Stimulated activated CD8-positive, alpha-beta memory T cell treated with anti-CD3 and anti-CD28 coated beads, Interleukin-7, amount 100 ng/mL, for 4 hours (primary cell): ENCODE measurements at places on chromosomes 6 and 20.
A peak's percentile ranks its signal among the peaks of the same experiment; 100 is the strongest.

DNA sequence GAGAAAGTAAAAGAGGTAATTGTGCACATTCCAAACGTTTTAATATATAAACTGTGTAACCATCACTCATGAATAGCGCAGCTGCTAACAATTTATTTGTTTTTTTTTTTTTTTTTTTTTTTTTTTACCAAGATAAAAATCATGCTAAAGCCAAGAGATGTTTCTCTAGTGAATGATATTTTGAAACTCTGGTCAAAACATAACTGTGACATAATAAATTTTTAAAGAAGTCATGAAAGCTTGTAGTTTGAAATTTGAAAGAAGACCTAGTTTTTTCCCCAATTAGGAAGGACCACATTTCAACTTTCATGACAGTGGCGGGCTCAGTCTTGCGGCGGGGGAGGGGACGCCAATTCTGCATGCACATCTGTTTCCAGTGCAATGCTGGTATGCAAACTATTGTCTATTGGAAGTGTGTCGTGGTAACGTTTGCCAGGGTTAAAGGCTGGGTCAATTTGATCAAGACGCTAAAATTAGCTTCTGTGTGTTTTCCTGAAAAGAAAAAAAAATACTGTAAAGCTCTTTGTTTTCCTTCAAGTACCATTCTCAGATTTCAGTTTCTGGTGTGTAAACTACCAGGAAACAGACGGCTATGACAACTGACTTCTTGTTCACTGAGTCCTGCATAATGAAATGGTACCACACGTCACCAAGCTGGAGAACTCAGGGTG is 211.9 kb downstream of the FOXC1 start:
- DNase-seq: no peak

DNA sequence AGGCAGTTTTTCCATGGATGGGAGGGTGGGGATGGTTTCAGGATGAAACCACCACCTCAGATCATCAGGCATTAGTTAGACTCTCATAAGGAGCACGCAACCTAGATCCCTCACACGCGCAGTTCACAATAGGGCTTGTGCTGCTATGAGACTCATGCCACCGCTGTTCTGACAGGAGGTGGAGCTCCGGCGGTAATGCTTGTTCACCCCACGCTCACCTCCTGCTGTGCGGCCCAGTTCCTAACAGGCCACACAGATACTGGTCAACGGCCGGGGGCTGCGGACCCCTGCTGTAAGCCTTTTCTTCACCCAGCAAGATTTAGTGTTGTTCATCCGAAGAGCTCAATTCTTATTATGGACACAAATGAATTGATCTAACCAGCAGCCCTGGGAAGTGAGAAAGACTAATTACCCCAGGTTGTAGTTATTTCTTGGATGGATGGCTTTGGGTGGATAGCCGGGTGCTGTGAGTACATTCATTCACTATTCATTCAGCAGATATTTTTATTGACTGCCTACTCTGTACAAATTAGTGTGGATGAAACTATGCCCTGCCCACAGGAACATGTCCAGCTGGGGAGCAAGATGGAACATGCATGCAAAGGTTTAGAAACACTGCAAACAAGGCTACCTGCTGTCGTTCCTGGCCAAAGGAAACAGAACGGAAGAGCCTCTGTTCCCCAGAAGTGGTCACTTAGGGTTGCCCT is 57.2 kb downstream of the RIOK1 start:
- DNase-seq: no peak

- DNase-seq: no peak
Measured at GRCh38 chr6:41663568-41663967, 25.3 kb downstream of the MDFI start.

GRCh38 chr20:12605751-12606150 is 403.0 kb upstream of the SPTLC3 start:
- no peak for DNase-seq

DNA sequence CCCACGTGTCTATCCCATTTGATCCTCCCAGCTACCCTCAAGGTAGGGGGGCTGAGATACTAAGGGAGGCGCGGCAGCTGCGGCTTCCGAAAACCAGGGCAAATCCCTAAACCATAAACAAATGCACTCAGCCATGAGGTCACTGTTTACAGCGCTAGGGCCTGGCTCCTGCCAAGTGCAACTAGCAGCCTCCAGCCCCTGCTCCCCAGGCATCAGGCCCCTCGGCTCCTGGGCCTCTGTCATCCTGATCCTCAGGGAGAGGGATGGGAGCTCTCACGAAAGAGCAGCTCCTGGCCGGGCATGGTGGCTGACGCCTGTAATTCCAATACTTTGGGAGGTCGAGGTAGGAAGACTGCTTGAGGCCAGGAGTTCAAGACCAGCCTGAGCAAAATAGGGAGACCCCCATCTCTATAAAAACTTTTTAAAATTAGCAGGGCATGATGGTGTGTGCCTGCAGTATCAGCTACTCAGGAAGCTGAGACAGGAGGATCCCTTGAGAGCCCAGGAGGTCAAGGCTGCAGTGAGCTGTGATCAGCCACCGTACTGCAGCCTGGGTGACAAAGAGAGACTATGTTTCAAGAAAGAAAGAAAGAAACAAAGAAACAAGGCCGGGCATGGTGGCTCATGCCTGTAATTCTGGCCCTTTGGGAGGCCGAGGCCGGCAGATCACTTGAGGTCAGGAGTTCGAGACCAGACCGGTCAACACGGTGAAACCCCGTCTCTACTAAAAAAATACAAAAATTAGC is 42.5 kb upstream of the TLDC2 start:
- no peak for DNase-seq

- no peak for DNase-seq
Measured at GRCh38 chr20:8242827-8243724, 111.0 kb downstream of the PLCB1 start.

GRCh38 chr6:91573826-91574416 is 987.0 kb upstream of the MAP3K7 start:
- no peak for DNase-seq

DNA sequence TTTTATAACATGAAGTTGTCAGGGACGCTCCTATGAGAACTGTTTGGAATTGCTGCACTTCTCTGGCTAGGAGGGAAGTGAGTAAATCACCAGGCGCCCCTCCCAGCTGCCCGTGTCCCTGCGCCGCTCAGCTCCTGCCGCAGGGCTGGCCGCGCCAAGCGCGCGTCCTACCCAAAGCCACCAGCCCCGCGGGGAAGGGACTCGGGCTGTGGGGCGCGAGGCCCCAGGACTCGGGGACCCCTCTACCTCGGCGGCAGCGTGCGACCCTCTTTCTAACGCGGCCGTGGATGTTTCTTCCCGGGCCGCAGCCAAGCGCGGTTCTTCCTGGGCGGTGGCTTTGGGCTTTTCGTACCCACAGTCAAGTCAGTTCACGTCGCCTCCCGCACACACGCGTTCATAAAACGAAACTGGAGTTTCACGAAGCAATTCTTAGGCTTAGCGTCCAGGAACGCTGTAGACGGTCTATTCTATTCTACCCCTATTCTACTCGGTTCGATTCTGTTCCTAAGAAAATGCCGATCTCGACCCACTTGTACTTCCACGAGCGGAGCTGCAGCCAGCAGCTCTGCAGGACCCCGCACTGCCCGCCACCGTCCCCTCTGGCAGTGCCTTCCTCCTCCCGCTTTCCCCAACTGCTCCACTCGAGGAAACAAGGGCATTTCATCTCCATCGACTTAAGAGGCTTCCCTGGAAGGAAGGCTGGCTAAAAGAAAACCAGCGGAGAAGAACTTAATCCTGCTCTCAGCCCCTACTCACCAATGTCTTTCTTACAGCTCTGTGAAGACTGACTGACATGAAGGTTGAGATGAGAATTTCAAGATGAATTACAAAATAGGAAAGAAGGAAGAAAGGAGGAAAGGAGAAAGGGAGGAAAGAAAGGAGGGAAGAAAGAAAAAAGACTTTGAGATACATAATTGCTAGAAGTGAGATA is 15.4 kb downstream of the FOXC1 start:
- DNase-seq: no peak

- peak; percentile 32 for DNase-seq
Measured at GRCh38 chr6:42075159-42075838, 25.0 kb downstream of the TAF8 start.

DNA sequence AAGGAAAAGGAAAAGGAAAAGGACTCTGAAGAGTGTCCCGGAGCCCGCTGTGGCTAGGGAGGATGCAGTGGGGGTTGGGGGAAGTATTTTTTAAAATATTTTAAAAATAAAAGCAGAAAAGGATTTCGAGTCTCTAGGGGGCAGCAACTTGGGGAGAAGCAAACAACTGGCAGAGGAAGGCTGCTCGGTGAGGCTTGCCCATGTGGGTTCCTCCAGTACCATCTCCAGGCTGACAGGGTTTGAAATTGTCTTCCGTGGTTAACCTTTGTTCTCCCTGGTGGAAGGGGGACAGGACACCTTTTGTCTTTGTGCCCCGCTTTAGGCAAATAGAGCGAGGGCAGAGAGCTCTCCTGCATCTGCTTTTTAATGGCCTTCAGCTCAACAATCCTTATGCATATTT is 60.4 kb upstream of the SNX9 start:
- no peak for DNase-seq

- DNase-seq: no peak
Measured at GRCh38 chr6:151054306-151054705, 185.5 kb upstream of the AKAP12 start.

DNA sequence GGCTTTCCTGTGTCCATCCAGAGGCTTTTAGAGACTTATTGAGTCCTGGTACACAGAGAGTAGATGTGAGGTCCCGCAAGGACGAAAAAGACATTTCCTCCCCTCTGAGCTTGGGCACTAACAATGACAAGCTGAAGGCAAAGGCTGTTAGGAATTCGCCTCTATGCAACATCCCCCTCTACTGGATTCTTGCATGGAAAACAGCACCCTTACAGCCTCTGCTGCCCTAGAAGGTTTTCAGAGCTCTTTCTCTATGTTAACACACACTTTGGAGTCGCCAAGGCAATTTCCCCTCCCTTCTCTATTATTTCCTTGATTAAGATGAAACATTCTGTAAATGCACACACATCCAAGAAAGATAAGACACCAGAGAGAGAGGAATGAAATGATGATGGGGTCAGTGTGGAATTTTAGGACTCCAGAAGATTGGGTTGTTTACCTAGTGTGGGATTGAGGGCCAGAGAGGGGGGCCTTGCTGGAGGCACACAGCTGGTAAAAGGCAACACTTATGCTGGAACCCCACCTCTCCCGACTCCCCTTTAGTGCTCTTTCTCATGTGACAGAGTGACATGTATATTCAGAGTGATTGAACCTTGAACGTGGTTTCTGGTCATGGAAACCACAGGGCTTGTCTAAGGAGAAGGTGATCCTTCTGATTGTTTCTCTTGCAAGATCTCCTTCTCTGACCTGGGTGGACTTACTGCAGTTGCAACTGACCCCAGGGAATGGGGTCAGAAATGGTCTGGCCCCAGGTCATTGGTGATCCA is 300.7 kb downstream of the CLIC5 start:
- DNase-seq: peak; percentile 45

- peak; percentile 30 for DNase-seq
Measured at GRCh38 chr6:29845405-29846006, 17.9 kb downstream of the HLA-G start.

- no peak for DNase-seq
Measured at GRCh38 chr6:160679402-160679769, 15.3 kb upstream of the LPA start.

GRCh38 chr6:40138273-40138720 is 204.0 kb upstream of the MOCS1 start:
- DNase-seq: no peak

GRCh38 chr6:159742165-159742564 is 14.9 kb downstream of the WTAP start:
- DNase-seq: no peak

- DNase-seq: peak; percentile 15
Measured at GRCh38 chr6:149862922-149863697, 1.0 kb downstream of the LRP11 start.
